Renal cortex interstitium (tissue), 15 donors: ENCODE measurements at places on chromosomes 7 and 10. TPM values are rescaled to one million over a fixed set of nuclear protein-coding genes. Genes with fewer than 3 reads are reported as not detected.

DNA sequence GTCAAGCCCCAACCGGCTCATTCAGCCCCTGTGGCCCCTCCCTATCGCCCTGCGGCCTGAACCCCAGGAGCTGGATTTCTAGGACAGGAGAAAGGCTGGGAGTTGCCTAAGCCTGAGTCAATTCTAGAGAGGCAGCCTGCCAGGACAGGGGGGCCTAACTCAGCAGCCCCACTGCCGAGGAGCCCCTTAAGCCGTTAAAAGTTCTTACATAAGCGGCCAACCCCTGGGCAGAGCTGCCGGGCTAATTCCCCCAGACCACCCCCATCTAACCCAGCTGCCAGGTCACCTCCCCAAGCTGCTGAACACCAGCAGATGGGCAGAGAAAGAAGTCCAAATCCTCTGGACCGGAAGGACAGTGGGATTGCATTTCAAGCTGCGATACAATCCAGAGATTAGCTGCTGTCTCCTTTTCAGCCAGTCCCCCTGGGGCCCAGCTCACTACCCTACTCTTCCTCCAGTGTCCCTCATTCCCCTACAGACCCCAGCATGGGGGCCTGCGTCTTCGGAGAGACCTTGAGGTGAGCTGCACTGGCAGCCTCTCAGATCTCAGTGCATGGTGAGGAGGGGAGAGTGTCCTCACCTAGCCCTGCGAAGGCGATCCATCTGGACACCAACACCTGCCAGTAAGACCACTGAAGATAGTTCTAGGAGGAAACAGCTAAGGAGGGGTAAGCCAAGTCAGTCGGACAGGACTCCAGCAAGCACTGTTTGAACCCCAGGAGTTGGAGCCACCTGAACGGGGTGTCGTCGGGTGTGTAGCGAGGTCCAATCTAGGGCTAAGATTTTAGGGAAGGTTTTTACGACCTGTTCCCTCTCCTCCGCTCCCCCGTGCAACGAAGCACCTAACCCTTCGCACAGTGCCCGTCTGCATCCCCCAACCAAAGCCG is 830 bp downstream of the IMPDH1 start:
- DNase-seq: no peak

DNA sequence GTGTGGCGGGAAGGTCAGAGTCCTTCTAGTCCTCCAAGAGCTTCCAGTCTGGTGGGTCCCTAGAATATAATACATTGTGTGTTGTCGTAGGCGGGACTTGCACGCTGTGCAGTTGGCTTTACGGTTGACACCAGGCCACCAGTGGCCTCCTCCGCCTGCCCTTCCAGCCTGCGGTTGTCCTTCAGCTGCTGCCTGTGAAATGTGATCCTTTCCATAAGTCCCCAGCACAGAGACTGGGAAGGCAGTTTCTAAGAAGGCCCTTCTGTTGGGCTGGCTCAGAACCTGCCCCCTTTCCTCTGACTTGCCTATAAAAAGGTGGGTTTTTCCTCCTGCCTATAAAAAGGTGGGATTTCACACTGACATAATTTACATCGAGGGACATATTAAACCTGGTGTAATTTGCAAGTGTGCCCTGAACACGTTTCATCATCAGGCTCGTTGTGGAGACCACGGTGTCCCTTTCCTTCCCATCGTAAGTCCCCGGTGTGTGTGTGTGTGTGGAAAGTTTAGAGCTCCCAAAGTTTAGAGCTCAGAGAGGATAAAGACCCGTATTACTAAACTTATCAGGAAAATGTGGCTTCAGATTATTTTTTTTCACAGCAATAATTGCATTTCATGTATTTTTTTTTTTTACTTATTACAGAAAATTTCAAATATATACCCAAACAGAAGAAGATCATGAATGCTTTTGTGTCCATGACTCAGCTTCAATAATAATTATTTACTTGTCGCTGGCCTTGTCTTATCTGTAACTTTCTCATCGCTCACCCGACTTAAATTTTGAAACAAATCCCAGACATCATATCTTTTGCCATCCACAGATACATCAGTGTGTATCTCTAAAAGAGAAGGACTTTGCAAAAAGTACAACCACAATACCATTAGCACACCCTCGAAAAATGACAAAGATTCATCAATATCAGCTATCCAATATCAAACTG is 45.1 kb downstream of the CUX1 start:
- no peak for DNase-seq

TMEM225B gene
- polyA plus RNA-seq: 1.5 TPM

DNA sequence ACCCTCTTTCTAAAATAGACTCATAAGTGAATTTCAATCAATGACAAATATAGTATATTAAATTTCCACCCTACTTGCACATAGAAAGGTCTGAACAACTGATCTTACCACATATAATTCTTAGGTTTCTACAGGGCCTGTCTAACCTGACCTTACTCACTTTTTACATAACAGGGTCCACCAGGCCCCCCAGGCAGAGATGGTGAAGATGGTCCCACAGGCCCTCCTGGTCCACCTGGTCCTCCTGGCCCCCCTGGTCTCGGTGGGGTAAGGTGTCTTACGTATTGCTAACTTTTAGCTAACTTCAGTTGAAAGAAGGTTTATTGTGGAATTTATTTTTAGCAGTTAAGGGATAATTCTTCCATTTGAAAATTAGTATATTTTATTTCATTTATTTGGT is 5.3 kb downstream of the COL1A2 start:
- no peak for DNase-seq

DNA sequence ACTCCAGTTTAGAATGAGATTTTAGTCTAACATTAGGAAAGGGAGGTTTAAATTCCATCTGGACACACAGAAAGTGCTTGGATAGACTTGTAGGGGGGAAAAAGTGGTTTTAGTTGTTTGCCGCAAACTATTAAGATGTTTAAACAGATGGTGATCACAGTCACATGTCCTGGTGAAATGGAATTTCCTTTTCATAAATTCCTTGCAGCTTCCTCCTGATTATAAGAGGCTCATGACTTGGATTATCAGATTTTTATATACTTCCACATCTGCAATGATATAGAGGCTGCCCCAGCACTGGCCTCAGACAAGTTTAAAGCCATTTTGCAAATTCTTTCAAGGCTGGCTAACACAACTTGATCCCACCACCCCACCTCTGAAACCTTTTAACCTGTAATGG is 106.4 kb upstream of the ARMC3 start:
- DNase-seq: no peak

DUSP5 gene
- polyA plus RNA-seq: 13.9 TPM

DNA sequence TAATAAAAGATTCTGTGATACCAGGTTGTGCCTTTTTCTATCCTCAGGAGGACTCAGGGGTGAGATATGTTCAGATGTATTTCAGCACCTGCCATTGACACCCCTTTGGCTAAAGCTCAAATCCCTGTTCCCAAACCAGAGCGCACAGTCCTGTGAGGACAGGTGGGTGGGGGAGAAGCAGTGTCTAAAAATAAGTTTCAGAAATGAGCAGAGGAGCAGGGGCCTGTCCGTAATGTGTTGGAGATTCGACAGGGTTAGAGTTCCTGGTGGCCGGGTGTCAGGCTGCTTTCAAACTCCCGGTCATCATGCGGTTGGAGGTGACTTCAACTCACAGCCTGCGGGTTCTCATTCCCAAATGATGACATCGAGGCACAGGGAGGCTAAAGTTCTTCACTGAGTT is 211.5 kb downstream of the KLF6 start:
- no peak for DNase-seq
